ENCODE measurements at places on chromosomes 4 and X. TPM values are rescaled to one million over a fixed set of nuclear protein-coding genes. Genes with fewer than 3 reads are reported as not detected.

Gene SMPX
- total RNA-seq: 1.4 TPM

GRCh38 chr4:145423017-145423708 is 58.5 kb upstream of the SMAD1 start:
- no peak for DNase-seq

- DNase-seq: no peak
Measured at GRCh38 chrX:73647212-73647611, 84.2 kb downstream of the CHIC1 start.

- DNase-seq: no peak
Measured at GRCh38 chr4:147736458-147736857, 4.6 kb downstream of the ARHGAP10 start.

Gene SEPSECS
- 10.3 TPM for total RNA-seq

DNA sequence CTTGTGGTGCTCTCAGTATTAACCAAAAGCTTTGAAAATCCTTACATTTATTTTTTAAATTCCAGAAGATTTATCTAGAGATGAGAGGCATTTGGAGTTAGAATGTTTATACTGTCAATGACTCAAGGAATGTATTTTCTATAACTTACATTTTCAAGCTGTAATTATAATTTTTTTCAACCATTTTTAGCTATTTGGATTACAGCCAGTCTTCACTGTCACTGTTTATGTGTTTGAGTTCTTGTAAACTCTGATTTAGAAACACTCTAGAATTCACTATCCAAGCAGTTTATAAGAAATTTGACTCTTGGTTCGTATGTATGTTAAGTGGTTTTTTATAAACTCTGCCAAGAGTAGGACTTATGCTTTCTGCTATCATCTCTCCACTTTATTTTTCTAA is 36.7 kb upstream of the GUCY1A1 start:
- no peak for DNase-seq

- DNase-seq: no peak
Measured at GRCh38 chr4:138056541-138056940, 185.6 kb downstream of the SLC7A11 start.

- no peak for DNase-seq
Measured at GRCh38 chr4:83107631-83108030, 6.9 kb downstream of the PLAC8 start.

Gene GNRHR
- total RNA-seq: not detected

DNA sequence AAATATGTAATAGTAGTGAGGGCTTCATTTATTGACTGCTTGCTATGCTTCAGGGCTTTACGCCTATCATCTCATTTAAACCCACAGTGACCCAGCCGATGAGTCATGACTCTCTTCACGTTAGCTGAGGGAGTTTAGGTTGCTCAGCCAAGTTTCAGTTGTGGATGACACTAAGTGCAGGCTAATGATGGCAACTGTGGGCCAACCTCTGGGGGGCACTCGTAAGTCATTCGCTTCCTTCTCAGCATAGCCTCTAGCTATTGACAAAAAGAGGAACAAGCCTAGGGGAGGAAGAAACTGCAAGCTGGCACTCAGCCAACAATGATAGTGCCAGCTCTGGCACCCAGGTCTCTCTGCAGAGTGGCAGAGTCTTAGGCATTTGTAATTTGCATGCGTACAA is 325.0 kb downstream of the ARHGAP10 start:
- no peak for DNase-seq

GRCh38 chr4:138050601-138051000 is 191.5 kb downstream of the SLC7A11 start:
- no peak for DNase-seq

GRCh38 chrX:142251202-142251601 is 46.1 kb upstream of the MAGEC2 start:
- no peak for DNase-seq

- peak; percentile 71 for DNase-seq
Measured at GRCh38 chr4:6275898-6276806, 6.5 kb downstream of the WFS1 start.

DNA sequence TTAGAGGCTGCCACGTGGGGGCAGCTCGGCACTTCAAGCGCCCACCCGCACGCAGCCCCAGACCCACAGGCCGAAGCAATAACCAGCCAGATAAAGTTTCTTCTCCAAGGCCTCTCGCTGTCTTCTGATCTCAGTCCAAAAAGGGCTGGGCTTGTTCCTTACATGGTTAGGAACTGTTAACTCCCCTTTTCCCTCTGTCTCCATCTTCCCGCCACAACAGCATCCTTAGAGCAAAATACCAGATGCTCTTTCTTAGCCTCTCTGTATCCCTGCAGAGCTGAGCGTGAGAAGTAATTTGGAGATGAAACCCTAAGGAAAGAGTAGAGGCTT is 23.4 kb upstream of the KIAA1210 start:
- DNase-seq: no peak

DNA sequence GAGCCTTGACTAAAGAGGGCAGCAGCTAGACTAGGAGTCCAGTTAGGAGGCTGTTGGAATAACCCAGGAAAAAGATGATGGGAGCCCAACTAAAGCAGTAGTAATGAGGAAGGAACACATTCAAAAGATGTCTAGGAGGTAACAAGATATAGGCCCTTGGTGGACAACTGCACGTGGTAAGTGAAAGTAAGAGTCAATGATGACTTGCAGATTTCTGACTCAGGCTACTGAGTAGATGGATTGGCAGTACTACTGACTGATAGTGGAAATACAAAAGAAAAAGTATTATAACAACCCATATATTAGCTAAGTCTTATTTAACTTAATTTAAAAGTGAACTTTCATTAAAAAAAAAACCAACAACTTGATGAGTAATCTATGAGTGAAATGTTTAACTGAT is 74.0 kb downstream of the PAK3 start:
- DNase-seq: no peak

Gene TMEM131L
- 8.1 TPM for total RNA-seq

Gene TLR6
- 1.1 TPM for total RNA-seq

GRCh38 chrX:13376857-13377549 is 57.1 kb upstream of the ATXN3L start:
- peak; percentile 72 for DNase-seq

Gene PSAPL1
- 4.3 TPM for total RNA-seq

Gene CENPVL1
- total RNA-seq: not detected

Gene XK
- total RNA-seq: 2.9 TPM

Gene FRG2
- total RNA-seq: not detected

Gene PROM1
- total RNA-seq: 30.8 TPM

GRCh38 chrX:44705817-44706551 is 137.8 kb upstream of the DUSP21 start:
- DNase-seq: peak; percentile 8

DNA sequence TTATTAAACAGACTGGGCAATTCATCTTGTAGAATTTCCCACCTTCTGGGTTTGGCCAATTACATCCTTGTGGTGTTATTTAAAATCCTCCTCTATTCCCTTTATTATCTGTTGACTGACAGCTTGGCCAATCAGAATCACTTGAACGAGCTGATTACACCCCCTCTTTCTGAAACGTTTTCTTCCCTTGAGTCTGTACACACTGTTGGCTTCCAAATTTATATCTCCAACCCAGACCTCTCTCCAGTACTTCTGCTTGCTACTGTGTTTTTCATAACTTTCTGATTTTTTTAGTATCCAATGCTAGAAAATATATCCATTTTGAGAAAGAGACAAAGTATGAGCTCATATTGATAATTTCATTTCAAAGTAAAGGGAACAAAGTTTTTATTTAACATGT is 14.8 kb downstream of the CD38 start:
- no peak for DNase-seq

Gene DMRTC1
- not detected for total RNA-seq

- DNase-seq: no peak
Measured at GRCh38 chr4:30776921-30777415, 56.8 kb downstream of the PCDH7 start.

GRCh38 chr4:51878431-51878830 is 35.5 kb downstream of the DCUN1D4 start:
- no peak for DNase-seq

GRCh38 chrX:69038816-69039215 is 126.4 kb downstream of the PJA1 start:
- DNase-seq: no peak

Gene GUCY1A1
- 41.2 TPM for total RNA-seq

Gene STS
- 6.5 TPM for total RNA-seq

DNA sequence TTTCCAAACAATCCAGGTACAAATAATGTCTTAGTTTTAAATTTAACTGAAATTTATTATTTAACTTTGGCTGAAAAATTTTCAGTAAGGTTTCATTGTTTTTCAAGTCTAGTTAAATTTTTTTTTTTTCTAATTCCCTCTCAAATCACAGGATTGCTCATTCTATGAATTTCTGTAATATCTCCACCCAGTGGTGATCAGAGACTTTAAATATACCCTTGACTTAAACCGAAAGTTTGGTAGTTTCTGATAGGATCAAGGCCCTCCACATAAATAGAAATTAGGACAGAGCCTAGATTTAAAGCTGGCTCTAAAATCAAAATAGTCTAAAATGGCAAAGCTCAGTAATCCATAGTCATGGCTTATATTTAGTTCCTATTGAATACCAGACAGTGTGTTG is 175.4 kb downstream of the TBCK start:
- no peak for DNase-seq

- no peak for DNase-seq
Measured at GRCh38 chr4:119543779-119544178, 84.8 kb downstream of the PDE5A start.

Gene INTS6L
- total RNA-seq: 17.3 TPM

DNA sequence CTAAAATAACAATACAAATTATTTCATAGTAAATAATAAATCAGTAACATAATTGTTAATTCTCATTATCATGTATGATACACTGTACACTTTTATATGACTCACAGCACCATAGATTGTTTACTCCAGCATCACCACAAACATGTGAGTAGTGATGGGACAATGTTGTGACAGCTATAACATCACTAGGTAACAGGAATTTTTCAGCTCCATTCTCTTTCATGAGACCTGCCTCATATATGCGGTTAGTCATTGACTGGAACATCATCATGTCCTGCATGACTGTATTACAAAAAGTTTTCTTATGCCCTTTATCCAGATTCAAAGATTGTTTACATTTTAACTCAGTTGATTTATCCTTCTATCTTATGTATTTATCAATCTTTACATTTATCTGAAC is 1530.0 kb downstream of the PCDH18 start:
- DNase-seq: no peak

GRCh38 chr4:153109296-153109849 is 94.9 kb upstream of the TRIM2 start:
- DNase-seq: no peak

DNA sequence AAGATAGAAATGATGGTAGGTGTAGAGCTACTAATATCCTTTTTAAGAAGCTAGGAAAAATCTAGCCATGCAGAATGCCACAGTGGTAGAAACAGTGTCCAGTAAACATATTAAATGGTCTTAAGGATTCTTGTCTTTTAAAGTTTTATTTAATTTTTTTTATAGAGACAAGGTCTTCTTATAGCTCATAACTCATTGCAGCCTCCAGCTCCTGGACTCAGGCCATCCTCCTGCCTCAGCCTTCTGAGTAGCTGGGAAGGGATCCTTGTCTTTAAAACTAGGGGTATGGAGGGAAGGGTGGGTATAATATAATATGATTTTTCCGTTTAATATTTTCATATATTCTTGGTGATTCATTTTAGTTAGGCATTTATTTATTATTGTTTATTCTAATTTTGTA is 3.8 kb downstream of the TMEM165 start:
- no peak for DNase-seq

Gene AFF2
- 6.5 TPM for total RNA-seq

Gene FAM47E
- total RNA-seq: 5.9 TPM

- DNase-seq: no peak
Measured at GRCh38 chr4:81652069-81652478, 180.4 kb upstream of the RASGEF1B start.

- peak; percentile 9 for DNase-seq
Measured at GRCh38 chrX:79412972-79413371, 45.8 kb upstream of the ITM2A start.

DNA sequence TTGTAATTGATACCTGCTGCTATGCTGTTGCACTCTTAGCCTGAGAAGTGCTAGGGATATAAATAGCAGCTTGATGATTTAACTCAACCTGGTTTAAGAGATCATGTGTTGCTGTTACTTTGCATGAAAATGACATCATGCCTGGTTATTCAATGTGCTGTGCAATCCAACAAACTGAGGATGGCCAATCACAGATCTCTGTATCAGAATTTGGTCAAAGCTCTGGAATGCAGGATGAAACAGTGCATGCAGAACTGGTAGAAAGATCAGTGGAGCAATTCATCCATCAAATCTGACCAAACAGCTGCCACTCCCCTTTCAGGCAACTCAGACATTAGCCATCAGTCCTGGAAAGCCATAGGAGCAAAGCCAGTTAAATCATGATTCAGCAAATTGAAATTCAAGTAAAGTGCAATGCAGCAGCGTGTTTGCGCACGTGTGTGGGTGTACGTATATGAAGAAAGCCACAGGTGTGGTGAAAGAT is 160.3 kb upstream of the RASGEF1B start:
- peak; percentile 55 for DNase-seq

- DNase-seq: no peak
Measured at GRCh38 chrX:38862100-38862499, 60.8 kb downstream of the MID1IP1 start.

Data from hepatocyte (in vitro differentiated cells).